IMR-90 (cell line): ENCODE measurements at places on chromosomes 7 and 10.

DNA sequence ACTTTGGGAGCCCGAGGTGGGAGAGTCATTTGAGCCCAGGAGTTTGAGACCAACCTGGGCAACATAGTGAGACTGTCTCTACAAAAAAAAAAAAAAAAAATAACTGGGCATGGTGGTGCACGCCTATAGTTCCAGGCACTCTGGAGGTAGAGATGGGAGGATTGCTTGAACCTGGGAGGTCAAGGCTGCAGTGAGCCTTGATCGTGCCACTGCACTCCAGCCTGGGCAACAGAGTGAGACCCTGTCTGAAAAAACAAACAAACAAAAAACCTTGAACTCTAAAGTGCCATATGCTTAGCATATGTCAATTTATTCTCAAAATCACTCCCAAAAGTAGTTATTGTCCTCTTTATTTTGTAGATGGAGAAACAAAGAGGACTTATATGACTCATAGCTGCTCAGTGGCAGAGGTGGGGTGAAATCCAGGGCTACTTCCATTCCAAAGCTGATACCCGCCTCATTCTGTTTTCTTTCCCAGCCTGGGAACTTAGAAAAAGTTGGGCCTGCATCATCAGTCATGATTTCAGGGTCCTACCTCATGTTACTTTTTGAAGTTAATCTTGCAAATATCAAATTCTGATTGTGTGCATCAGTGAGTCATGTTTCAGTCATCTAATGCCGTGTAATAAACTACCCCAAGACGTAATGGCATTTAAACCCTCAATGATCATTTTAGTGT is 13.3 kb downstream of the DHTKD1 start:
- no peak overlapping the region for H3K4me3 ChIP-seq
- no peaks in the 10 kb centered on the region for H3K4me1 ChIP-seq
- no peaks in the 10 kb centered on the region for H3K27me3 ChIP-seq
- peak; percentile 68 for DNase-seq
- H3K36me3 ChIP-seq: peaks cover 18% of the 10 kb centered on the region
- no peak overlapping the region for H3K27ac ChIP-seq

- no peaks in the 10 kb centered on the region for H3K36me3 ChIP-seq
- H3K4me3 ChIP-seq: peak overlapping the region; percentile 77
- peak; percentile 58 for DNase-seq
- H3K27ac ChIP-seq: no peak overlapping the region
- peaks cover 26% of the 10 kb centered on the region for H3K27me3 ChIP-seq
Observed at GRCh38 chr7:517774-518629, 1.6 kb downstream of the PDGFA start.

DNA sequence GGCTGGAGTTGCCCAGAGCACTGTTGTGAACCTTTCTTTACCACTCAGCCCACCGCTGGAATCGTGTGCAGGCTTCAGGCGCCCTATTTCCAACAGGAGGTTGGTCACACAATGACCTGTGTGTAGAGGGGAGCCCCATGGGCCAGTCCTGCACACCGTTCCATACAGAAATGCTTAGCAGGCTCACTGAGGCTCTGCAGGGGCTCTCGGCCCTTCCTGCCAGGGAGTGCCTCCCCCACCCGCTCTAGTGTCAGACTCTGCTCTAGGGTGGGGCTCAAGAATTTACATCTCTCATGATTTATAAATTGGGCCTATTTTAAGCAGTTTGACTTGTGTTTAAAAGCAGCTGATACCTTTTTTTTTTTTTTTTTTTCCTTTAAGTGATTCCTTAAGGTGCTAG is 42.0 kb downstream of the SHH start:
- H3K4me3 ChIP-seq: no peak overlapping the region
- H3K36me3 ChIP-seq: peaks cover 47% of the 10 kb centered on the region
- H3K4me1 ChIP-seq: no peaks in the 10 kb centered on the region
- no peak for DNase-seq

DNA sequence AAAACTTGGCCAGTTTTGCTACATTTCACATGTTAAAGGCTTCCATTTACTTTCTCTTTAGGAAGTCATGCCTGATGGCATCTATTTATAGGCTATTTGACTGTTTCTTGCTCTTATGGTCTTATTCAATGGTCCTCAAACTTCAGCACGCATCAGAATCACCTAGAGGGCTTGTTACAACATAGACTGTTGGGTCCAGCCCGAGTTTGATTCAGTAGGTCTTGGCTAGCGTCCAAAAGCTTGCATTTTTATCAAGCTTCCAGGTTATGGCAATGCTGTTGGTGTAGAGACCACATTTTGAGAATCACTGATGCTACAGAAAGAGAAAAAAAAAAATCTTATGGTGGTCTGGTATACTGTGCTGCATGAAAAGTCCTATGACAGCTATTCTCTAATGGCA is 51.9 kb downstream of the MTPN start:
- H3K4me1 ChIP-seq: peaks cover 6% of the 10 kb centered on the region
- no peak overlapping the region for H3K4me3 ChIP-seq
- no peaks in the 10 kb centered on the region for H3K27me3 ChIP-seq
- no peaks in the 10 kb centered on the region; the same call in 1 of the 2 replicates for H3K36me3 ChIP-seq

DNA sequence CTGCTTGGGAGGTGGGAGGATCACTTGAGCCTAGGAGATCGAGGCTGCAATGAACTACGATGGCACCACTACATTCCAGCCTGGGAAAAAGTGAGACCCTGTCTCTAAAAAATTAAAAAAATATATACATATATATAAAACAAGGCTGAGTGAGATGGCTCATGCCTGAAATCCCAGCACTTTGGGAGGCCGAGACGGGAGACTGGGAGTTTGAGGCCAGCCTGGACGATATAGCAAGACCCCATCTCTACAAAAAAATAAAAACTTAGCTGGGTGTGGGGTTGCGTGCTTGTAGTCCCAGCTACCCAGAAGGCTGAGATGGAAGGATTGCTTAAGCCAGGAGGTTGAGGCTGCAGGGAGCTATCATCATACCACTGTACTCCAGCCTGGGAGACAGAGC is 87.6 kb downstream of the CARD11 start:
- no peaks in the 10 kb centered on the region for H3K36me3 ChIP-seq
- no peaks in the 10 kb centered on the region; the same call in 1 of the 2 replicates for H3K27me3 ChIP-seq
- DNase-seq: no peak

DNA sequence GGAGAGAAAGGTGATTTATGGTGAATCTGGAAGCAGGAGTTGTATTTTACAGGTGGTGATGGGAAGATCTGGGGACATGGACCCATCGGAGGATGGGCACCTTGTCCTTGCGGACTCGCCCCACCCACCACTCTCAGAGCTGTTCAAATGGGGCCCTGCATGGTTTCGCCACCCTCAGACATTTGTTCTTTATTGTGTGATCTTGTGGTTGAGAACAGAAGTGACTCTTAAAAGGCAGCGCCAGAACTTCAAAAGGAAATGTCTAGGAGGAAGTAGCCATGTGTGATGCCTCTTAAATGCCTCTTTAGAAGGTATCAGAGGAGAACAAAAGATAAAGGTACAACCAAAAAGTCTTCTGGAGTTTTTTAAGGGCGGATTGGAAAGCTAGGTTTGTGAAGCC is 205.7 kb downstream of the KIAA1217 start:
- H3K27me3 ChIP-seq: peaks cover 7% of the 10 kb centered on the region
- H3K4me1 ChIP-seq: peaks cover 8% of the 10 kb centered on the region; the same call in 1 of the 2 replicates
- H3K36me3 ChIP-seq: no peaks in the 10 kb centered on the region
- H3K27ac ChIP-seq: no peak overlapping the region
- no peak for DNase-seq

- H3K27ac ChIP-seq: no peak overlapping the region
- no peaks in the 10 kb centered on the region for H3K27me3 ChIP-seq
- no peaks in the 10 kb centered on the region for H3K36me3 ChIP-seq
- H3K4me1 ChIP-seq: no peaks in the 10 kb centered on the region
- H3K4me3 ChIP-seq: no peak overlapping the region
- no peak for DNase-seq
Observed at GRCh38 chr10:77207828-77208185, 429.8 kb downstream of the KCNMA1 start.

DNA sequence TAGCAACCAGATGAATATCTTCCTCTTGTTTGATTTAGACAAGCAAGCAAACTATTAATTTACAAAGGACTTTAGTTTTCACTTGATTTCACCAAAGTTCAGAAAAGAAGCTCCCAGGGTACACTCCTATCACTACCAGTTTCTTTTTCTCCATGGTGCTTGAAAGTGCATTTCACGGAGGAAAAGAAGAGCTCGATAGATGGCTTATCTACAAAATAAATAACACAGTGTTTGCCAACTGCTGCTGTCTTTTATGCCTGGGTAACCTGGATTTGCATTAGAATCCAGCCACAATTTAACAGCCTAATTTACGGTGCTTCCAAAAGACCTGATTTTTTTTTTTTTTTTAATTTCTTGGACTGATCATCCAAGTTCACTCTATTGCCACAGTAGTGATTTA is 275.7 kb downstream of the GPR37 start:
- H3K27ac ChIP-seq: no peak overlapping the region
- no peaks in the 10 kb centered on the region for H3K36me3 ChIP-seq
- DNase-seq: no peak
- no peaks in the 10 kb centered on the region for H3K4me1 ChIP-seq
- H3K4me3 ChIP-seq: no peak overlapping the region

DNA sequence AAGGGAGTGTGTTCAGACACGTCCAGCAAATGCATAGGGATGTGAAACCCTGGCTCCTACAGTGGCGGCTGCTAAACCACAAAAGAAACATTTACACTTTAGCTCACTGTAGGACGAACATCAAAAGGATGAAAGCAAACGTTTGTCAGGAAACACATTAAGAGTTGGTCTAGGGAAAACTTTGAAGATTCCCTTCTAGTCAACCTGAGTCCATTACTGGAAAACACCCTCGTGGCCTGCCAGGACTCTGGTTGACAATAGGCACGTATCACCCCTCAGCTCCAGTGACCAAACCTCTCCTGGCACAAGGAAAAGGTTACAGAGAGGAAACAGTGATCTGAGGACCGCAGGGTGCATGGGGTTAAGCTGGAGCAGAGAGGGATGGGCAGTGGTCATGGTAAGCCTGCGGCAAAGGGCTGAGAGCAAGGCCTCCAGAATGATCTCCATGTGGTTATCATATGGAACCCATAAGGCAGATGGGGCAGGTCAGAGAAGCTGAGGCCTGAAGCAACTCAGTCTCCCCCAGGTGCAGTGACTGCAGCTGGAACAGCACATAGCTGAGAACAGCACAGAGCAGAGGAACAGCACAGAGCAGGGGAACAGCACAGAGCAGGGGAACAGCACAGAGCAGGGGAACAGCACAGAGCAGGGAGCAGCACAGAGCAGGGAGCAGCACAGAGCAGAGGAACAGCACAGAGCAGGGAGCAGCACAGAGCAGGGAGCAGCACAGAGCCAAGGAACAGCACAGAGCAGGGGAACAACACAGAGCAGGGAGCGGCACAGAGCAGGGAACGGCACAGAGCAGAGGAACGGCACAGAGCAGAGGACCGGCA is 49.9 kb downstream of the CHST15 start:
- DNase-seq: no peak
- no peaks in the 10 kb centered on the region for H3K27me3 ChIP-seq
- H3K4me3 ChIP-seq: no peak overlapping the region
- H3K27ac ChIP-seq: no peak overlapping the region
- H3K4me1 ChIP-seq: no peaks in the 10 kb centered on the region

DNA sequence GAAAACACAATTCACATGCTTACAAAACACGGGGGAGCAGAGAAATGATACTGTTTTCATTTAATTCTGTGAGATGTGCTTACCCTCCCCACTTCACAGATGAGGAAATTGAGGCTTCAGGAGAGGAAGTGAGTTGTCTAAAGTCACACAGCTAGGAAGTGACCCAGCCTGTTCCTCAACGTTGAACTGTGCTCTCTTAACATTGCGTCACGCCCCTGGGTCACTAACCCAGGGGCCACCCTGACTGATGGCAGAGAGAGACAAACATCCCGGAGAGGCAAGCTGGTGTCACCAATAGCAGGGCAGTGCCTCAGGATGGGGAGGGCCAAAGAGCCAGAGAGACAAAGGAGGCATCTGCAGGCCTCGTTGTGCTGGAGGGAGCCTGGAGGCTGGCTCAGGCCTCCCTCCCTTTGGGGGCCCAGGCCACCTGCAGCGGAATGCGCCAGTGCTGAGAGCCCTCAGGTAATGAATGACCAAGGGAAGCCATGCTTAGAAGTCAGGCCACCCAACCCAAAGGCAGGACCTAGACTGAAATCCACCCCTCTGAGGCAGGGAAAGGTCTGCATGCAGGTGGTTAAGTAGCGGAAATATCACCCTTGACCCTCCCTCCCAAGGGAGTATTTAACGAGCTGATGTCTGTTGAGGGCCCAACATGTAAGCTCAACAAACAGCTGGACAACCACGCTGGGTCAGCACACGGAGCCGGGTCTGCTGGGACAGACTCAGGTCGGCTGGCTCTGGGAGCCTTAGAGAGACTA is 81.3 kb downstream of the C10orf105 start:
- H3K4me1 ChIP-seq: no peaks in the 10 kb centered on the region

GRCh38 chr7:21754963-21755362 is 190.7 kb downstream of the CDCA7L start:
- H3K4me3 ChIP-seq: no peak overlapping the region
- no peaks in the 10 kb centered on the region for H3K27me3 ChIP-seq
- no peaks in the 10 kb centered on the region for H3K4me1 ChIP-seq
- no peak for DNase-seq
- no peak overlapping the region for H3K27ac ChIP-seq

- DNase-seq: no peak
- no peaks in the 10 kb centered on the region for H3K4me1 ChIP-seq
- no peak overlapping the region for H3K4me3 ChIP-seq
- H3K27me3 ChIP-seq: no peaks in the 10 kb centered on the region
- H3K27ac ChIP-seq: no peak overlapping the region
Observed at GRCh38 chr10:131063311-131063710, 248.2 kb downstream of the TCERG1L start.

GRCh38 chr10:51144161-51144781 is 70.0 kb downstream of the PRKG1 start:
- peaks cover under 1% of the 10 kb centered on the region; the same call in 1 of the 2 replicates for H3K4me1 ChIP-seq
- no peak overlapping the region for H3K4me3 ChIP-seq
- no peaks in the 10 kb centered on the region for H3K36me3 ChIP-seq
- H3K27ac ChIP-seq: no peak overlapping the region
- no peak for DNase-seq
- H3K27me3 ChIP-seq: no peaks in the 10 kb centered on the region
